ENCODE measurements at places on chromosomes 7 and 10. TPM values are rescaled to one million over a fixed set of nuclear protein-coding genes. Genes with fewer than 3 reads are reported as not detected.

Gene MIOS
- 23.4 TPM for total RNA-seq

Gene C7orf57
- total RNA-seq, result not detected

- H3K4me3 ChIP-seq, result no peak overlapping the region
- no peak for DNase-seq
- H3K27me3 ChIP-seq, result no peaks in the 10 kb centered on the region
- peaks cover 23% of the 10 kb centered on the region for H3K4me1 ChIP-seq
- H3K27ac ChIP-seq, result no peak overlapping the region
- no peaks in the 10 kb centered on the region for H3K36me3 ChIP-seq
Observed at GRCh38 chr10:94413361-94413760, 11.0 kb downstream of the TBC1D12 start.

Gene EIF4H
- 235 TPM for total RNA-seq

DNA sequence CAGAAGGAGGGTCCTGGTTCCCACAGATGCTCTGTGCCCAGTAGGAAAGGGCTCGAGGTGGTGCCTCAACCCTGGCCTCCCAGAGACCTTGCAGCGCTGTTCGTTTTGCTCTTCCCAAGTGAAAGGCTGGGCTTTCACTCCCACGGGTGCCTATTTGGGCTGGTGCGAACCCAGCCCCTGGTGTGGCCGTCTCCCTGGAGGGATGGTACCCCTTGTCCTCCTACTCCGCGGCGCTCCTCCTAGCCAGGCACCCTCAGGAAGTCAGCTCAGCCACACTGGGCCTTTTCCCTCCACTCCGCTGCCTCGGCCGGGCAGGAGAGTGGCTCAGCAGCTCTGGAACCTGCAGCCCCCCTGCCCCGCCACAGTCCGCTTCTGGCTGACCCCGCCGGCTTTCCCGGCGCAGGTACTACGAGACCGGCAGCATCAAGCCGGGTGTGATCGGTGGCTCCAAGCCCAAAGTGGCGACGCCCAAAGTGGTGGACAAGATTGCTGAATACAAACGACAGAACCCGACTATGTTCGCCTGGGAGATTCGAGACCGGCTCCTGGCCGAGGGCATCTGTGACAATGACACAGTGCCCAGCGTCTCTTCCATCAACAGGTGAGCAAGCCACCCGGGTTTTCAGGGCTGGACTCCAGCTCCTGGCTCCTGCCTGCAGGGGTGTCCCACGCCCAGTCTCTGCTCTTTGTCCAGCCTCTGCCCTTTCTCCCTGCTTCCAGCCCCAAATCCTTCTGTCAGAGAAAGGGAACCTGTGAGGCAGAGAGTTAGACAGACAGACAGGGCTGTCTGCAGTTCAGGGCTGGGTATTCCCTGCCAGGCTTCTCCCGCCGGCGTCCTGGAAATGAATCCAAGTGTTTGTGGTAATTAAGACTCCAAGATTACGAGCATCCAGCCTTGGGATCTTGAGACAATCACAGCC, 5.2 kb downstream of the PAX2 start:
- H3K4me3 ChIP-seq, result no peak overlapping the region
- no peaks in the 10 kb centered on the region for H3K36me3 ChIP-seq
- peaks cover 4% of the 10 kb centered on the region for H3K4me1 ChIP-seq
- DNase-seq, result no peak

Gene CD36
- total RNA-seq, result 11.7 TPM

- H3K27ac ChIP-seq, result no peak overlapping the region
- DNase-seq, result no peak
- no peaks in the 10 kb centered on the region for H3K27me3 ChIP-seq
Observed at GRCh38 chr10:11885437-11886137, 62.4 kb downstream of the PROSER2 start.

Gene GARIN1A
- 2.5 TPM for total RNA-seq

Gene CYP2C19
- total RNA-seq, result not detected

- DNase-seq, result no peak
- H3K27me3 ChIP-seq, result no peaks in the 10 kb centered on the region
- no peaks in the 10 kb centered on the region for H3K36me3 ChIP-seq
- no peaks in the 10 kb centered on the region for H3K4me1 ChIP-seq
- no peak overlapping the region for H3K4me3 ChIP-seq
Observed at GRCh38 chr7:154817224-154817896, 185.6 kb downstream of the PAXIP1 start.

DNA sequence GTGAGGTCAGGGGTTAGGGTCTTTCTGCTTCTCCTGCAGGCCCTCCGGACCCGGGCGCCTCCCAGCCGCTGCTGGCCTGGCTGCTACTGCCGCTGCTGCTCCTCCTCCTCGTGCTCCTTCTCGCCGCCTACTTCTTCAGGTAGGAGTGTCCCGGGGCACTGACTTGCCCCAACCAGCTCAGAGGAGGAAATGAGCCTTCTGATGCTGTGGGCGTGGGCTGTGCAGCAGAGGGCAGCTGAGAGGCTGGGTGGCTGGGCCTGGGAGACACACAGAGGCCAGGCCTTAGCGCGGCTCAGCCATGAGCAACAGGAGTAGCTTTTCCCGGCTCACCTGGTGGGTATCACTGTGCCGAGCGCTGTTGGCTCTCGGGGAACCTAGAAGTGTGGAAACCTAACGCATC, 78.9 kb downstream of the MKI67 start:
- H3K27ac ChIP-seq, result peak overlapping the region; percentile 81
- DNase-seq, result peak; percentile 62
- H3K27me3 ChIP-seq, result no peaks in the 10 kb centered on the region
- H3K36me3 ChIP-seq, result no peaks in the 10 kb centered on the region
- no peak overlapping the region for H3K4me3 ChIP-seq

- H3K4me1 ChIP-seq, result no peaks in the 10 kb centered on the region
- H3K4me3 ChIP-seq, result no peak overlapping the region
Observed at GRCh38 chr10:88467835-88468485, 115.2 kb downstream of the RNLS start.

- no peaks in the 10 kb centered on the region for H3K4me1 ChIP-seq
- H3K4me3 ChIP-seq, result no peak overlapping the region
- H3K27me3 ChIP-seq, result no peaks in the 10 kb centered on the region
- DNase-seq, result no peak
Observed at GRCh38 chr10:133474027-133474426, 20.3 kb downstream of the SCART1 start.

DNA sequence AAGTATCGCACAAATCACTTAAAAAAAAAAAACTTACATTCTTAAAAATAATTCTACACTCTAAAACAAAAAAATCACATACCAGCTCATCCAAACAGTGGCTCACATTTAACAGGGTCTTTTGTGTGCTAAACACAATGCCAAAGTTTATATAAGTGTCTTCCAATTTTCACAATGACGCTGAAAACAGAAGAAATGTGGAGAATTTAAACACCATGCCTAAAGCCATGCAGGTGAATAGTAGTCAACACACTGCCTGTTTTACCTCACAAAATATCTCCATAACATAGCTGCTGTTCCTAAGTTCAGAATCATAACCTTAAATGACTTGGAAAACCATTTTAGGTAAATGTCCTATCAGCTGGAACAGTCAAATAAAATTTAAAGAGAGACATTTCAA, 55.0 kb downstream of the GRB10 start:
- no peak overlapping the region for H3K27ac ChIP-seq
- H3K4me1 ChIP-seq, result peaks cover 79% of the 10 kb centered on the region
- no peak for DNase-seq
- no peak overlapping the region for H3K4me3 ChIP-seq
- H3K36me3 ChIP-seq, result no peaks in the 10 kb centered on the region
- no peaks in the 10 kb centered on the region for H3K27me3 ChIP-seq

- no peak overlapping the region for H3K27ac ChIP-seq
- DNase-seq, result no peak
- H3K4me1 ChIP-seq, result no peaks in the 10 kb centered on the region
- no peaks in the 10 kb centered on the region for H3K36me3 ChIP-seq
- H3K4me3 ChIP-seq, result no peak overlapping the region
Observed at GRCh38 chr7:31372231-31372959, 31.9 kb upstream of the NEUROD6 start.

DNA sequence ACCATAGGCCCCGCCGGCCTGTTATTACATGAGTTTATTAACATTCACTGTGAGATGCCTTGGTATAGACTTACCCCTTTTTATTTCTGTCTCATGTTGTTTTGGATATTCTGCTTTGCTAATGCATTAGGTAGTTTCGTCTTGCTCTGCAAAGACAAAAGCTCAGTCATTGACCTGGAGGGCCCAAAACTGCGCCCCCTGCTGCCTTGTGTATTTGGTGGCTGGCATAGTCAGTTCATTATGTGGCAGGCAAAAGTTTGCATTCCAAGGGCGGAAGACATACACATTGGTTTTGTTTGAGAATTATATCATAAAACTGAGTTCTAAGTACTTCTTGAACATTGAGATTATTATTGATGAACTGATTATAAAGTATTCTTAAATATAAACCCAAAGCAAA, 372.5 kb downstream of the SDK1 start:
- no peak overlapping the region for H3K4me3 ChIP-seq
- no peaks in the 10 kb centered on the region for H3K36me3 ChIP-seq
- H3K27ac ChIP-seq, result no peak overlapping the region
- DNase-seq, result peak; percentile 33

- no peaks in the 10 kb centered on the region for H3K4me1 ChIP-seq
- no peak overlapping the region for H3K27ac ChIP-seq
- H3K36me3 ChIP-seq, result no peaks in the 10 kb centered on the region
- H3K27me3 ChIP-seq, result no peaks in the 10 kb centered on the region
- no peak for DNase-seq
Observed at GRCh38 chr10:100894589-100895294, 18.0 kb upstream of the SLF2 start.

DNA sequence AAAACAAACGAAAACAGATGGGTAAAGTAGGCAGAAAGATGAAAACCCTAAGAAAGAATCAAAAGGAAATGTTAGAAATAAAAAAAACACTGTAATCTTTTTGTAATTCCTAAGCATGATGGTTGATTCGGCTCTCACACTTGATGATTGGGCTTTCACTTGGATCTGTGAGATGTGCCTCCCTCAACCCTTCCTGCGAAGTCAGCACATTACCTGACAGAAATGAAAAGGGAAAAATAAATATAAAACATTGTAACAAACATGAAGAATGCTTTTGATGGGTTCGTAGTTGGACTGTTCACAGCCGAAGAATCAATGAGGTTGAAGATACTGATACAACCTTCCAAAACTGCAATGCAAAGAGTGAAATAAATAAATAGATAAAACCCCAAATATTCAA, 99.8 kb downstream of the AKR1D1 start:
- no peak for DNase-seq
- no peaks in the 10 kb centered on the region for H3K36me3 ChIP-seq
- H3K27ac ChIP-seq, result no peak overlapping the region
- H3K27me3 ChIP-seq, result no peaks in the 10 kb centered on the region
- no peaks in the 10 kb centered on the region for H3K4me1 ChIP-seq

DNA sequence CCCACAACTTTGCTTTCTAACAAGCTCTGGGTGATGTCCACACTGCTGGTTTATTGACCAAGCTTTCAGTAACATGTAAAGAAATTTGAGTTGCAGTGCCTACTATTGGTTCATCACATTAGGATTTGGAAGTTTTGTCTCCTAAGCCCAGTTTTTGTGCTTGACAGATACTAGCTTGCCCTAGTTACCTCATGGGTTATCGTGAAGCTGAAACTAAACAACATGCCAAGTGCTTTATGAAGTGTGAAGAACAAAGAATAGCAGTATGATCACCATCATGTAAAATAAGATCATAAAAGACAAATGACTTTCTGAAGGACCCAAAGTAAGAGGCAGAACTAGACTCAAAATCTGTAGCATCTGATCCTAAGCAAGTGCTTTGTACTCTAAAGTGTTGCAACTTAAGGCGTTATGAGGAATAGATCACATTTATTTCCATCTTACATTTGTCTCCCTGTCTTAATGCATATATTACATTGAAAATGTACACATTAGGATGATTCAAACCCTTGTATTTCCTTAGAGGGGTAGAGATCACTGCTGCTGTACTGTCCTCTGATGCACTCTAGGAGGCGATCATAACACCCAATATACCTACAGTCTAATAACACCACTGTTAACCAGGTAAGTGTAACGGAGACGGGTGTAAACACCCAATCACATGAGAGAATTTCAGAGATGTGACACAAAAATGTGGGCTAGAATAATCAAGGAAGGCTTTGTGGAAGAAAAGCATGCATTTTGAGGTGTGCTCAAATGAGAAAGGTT, 71.3 kb downstream of the NRCAM start:
- no peaks in the 10 kb centered on the region for H3K27me3 ChIP-seq
- H3K27ac ChIP-seq, result no peak overlapping the region
- no peak for DNase-seq
- no peaks in the 10 kb centered on the region for H3K36me3 ChIP-seq
- peaks cover 10% of the 10 kb centered on the region for H3K4me1 ChIP-seq
- H3K4me3 ChIP-seq, result no peak overlapping the region

DNA sequence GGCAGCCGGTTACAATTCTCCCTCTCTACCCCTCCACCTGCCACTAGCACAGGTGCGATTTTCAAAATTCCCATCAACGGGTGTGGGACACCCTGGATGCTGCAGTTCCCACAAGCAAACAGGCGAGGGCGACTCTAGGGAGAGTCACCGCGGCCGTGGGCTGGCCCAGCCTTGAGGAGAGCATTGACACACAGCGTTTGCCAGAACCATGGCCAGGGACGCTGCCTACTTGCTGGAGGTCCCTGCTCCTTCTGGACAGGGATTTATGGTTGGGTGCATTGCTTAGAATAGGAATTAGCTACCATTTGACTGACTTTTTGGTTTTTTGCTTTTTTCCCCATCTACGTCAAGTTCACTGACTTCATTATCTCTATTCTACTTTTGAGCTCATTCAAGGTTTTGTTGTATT, 19.0 kb upstream of the CLDN4 start:
- DNase-seq, result peak; percentile 82
- H3K36me3 ChIP-seq, result no peaks in the 10 kb centered on the region
- no peak overlapping the region for H3K27ac ChIP-seq
- no peaks in the 10 kb centered on the region for H3K4me1 ChIP-seq
- H3K4me3 ChIP-seq, result no peak overlapping the region
- H3K27me3 ChIP-seq, result no peaks in the 10 kb centered on the region

DNA sequence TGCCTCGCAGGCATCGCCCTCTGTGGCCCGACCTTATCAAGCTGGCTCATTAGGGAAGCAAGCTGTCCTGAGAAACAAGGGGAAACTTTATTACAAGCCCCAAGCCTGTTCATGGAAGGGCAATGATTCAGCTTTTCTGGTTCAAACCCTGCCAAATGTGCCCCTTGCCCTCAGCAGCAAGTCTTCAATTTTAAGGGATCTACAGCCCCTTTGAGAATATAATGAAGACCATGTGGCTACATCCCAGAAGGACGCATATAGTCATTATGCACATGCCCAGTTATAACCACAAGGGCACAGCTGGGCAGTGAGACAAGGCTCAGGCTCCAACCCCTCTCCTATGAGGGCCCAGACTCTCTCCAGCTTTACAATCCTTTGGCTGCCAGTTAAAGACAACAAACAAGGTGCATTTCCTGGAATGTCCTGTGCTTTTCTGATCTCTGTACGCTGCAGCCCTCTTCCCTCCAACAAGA, 56.7 kb downstream of the DDC start:
- no peak for DNase-seq
- H3K27me3 ChIP-seq, result no peaks in the 10 kb centered on the region
- H3K4me3 ChIP-seq, result no peak overlapping the region

DNA sequence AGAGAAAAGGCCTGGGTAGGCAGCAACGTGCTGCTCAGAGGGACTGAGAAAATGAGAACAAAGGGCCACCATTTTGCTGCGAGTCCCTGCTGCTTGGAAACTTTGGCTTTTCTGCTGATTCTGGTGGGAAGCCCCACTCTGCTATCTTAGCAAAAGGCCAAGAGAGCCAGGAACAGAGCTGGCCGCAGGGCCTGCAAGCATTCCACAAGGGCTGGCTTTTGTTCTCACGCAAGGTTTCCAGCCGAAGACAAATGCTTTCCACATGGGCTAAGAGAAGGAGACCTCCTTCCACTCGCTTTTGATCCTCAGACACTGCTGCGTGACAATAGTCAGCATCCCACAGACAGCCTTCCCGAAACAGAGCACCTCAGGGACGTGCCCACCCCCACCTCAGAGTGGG, 163.1 kb downstream of the ARHGAP12 start:
- no peak for DNase-seq
- H3K36me3 ChIP-seq, result no peaks in the 10 kb centered on the region
- no peaks in the 10 kb centered on the region for H3K27me3 ChIP-seq

Gene FZD8
- total RNA-seq, result 3.8 TPM
